ENCODE measurements at places on chromosomes 13 and 19.

DNA sequence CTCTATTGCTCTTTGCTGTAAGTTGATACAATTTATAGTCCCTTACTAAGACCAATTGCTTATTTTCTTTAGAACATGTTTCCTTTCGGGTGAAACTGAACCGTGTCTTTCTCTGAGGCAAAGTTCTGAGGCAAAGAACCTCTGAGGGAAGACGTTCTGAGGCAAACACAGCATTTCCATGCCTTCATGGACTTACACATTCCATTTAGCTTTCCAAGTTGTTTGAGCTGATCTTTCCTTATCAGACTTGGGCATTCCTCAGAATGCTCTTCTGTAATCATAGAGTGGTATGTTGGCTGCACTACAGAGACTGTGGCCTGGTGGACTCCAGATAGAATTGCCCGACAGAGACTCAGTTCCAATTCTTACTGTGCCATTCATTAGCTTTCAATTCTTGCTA is 579.1 kb downstream of the KCTD12 start:
- DNase-seq: no peak

- no peak for DNase-seq
Observed at GRCh38 chr13:77545626-77546412, 10.3 kb downstream of the SCEL start.

DNA sequence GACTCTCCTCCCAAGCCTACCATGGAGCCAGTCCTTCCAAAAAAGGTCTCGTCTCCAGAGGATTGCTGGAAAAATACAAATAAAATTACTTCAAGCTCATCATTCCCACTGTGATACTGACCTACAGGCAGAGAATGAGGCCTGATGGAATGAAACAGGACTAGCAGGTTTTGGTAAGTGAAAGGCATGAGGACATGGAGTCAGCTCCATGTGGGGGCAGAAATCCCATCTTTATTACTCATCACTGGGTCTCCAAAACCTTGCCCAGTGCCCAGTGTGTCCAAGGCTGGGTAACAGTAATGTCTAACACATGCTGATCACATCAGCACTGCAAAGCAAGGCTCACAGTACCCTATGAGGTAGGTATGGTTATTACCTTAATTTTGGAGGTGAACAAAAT is 235.4 kb downstream of the DNAJC15 start:
- DNase-seq: no peak

DNA sequence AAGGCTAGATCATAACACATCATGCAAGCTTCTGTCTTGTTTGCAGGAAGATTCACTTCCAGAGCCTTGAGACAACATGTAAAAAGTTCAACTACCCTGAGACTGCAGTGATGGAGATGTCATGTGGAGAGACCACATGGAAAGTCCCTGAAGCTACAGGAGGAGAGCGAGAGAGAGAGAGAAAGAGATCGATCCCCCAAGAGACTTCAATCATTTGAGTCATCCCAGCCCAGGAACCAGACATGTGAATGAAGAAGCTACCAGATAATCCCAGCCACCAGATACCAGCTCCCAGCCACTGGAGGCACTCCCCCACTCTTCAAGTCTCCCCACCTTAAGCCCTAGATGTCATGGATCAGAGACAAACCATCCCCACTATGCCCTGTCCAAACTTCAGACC is 10.7 kb upstream of the EVI5L start:
- no peak for DNase-seq

DNA sequence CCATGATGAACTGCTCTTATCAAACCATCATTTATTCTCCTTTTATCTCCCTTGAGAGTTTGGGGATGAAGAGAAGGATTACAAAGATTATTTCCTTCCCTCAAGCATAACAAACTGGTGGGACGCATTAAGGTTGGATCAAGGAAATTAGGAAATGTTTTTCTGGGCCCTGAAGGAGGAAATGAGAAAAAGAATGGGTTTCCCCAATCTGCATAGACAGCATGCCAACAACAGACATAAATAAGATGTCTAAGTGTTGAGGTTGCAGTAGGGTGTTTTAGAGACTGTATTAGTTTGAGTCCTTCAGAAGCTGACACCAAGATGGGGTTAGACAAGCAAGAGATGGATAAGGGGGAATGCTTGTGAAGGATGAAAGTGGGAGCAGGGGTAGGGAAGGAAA is 7.3 kb downstream of the EPSTI1 start:
- no peak for DNase-seq

DNA sequence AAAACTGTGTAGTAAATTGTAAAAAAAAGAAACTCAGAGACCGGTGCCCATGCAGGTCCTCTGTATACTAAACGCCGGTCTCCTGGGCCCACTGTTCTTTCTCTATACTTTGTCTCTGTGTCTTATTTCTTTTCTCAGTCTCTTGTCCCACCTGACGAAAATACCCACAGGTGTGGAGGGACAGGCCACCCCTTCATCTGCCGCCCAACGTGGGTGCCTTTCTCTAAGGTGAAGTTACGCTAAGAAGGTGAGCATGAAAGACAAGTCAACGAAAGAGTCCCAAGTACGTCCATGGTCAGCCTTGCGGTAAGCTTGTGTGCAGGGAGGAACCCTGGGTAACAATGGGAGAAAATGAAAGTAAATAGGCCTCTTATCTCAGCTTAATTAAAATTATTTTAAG is 48.0 kb upstream of the WASF3 start:
- no peak for DNase-seq

- no peak for DNase-seq
Observed at GRCh38 chr19:56838024-56838908, 2.3 kb downstream of the PEG3 start.

- DNase-seq: no peak
Observed at GRCh38 chr19:29370276-29370675, 155.5 kb upstream of the VSTM2B start.

- no peak for DNase-seq
Observed at GRCh38 chr13:90868321-90868920, 479.1 kb upstream of the MIR17HG start.

DNA sequence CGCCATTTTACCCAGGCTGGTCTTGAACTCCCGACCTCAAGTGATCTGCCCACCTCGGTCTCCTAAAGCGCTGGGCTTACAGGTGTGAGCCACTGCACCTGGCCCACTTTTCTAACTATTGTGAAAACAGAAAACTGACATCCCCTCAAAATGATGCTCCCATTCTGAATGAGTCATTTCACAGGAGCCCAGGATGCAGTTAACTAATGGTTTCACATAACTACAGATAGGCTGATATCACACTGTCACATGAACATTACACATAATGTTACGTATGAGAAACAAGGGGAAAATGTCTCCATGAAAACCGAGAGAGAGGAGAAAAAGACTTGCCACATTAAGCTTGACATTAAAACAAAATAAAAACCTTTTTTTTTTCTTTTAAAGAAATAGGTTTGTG is 37.5 kb downstream of the N4BP2L2 start:
- DNase-seq: no peak

DNA sequence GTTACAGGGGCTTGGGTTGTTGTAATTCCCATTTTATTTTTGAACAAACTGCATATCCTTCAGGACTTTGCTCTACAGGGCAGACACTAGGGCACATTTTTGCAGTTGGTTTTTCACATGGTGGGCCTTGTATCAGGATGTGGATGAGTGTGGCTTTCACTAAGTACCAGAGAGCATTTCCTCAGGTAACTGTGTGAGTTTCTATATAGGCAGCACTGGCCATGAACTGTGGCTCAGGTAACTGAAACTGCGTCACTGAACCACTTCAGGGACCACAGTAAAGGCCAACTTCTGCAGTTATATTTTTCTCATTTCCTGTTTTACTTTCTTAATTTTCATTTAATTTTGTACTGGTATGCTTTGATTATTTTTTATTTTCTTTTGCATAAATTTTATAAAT is 166.5 kb downstream of the ZNF486 start:
- no peak for DNase-seq

GRCh38 chr13:74646091-74646490 is 511.9 kb upstream of the KLF12 start:
- no peak for DNase-seq

DNA sequence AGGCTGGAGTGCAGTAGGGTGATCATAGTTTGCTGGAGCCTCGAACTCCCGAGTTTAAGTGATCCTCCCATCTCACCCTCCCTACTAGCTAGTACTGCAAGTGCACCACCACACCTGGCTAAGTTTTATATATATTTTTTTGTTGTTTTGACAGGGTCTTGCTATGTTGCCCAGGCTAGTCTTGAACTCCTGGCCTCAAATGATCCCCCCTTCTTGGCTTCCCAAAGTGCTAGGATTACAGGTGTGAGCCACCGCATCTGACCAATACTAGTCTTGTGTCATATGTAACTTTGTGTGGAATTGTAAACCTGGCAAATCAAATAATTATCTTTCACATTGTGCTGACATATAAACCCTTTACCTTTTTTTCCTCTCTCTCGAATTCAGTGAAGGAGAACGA is 10.2 kb downstream of the HNRNPM start:
- no peak for DNase-seq

DNA sequence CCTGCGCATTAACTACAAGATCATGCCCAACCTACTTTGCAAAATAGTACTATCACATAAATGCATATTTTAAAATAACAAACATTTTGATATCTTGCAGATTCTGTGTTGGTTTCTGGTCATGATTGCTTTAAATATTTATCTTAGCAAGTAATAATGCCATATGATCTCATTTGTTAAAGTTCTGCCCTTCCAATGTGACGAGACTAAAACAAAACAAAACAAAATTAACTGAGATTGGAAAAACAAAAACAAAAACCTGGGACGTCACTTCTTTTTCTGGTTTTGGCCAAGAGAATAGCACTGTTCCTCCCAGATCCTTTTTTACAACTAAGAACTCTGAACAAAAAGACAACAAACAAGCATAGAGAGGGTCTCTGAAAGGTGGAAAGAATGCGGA is 436.3 kb downstream of the DACH1 start:
- no peak for DNase-seq

All from T-helper 2 cell treated with Interferon-gamma antibody and Interleukin-4, amounts not matched to agents 5 μg/mL and 100 μg/mL, for 36 hours (primary cell).